Fibroblast of lung (primary cell): ENCODE measurements at places on chromosomes 3 and 15. TPM values are rescaled to one million over a fixed set of nuclear protein-coding genes. Genes with fewer than 3 reads are reported as not detected.

- DNase-seq, result peak; percentile 11
- no peak overlapping the region for H3K27ac ChIP-seq
- no peaks in the 10 kb centered on the region for H3K36me3 ChIP-seq
Observed at GRCh38 chr3:188646592-188646991, 492.6 kb downstream of the LPP start.

Gene TERC
- 0.25 and 0.39 TPM in 2 replicates for polyA plus RNA-seq

DNA sequence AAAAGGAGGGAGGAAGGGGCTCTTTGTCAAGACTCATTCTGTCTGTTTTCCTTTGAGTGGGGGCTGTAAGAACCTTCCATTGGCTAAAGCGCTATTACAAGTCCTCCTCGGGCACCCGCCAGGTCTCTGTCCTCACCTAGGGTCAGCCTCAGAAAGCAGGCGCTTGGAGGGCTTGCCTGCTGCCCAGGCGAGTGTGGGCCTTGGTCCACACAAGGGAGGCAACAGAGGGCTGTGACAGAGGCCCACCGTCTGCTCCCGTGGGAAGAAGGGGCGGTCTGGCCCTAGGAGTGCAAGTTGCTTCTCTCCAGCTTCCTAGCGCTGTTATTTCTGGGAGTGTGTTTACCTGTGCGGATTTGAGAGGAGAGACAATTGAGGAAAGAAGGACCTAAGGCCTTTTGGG, 24.0 kb upstream of the EHD4 start:
- no peaks in the 10 kb centered on the region for H3K4me1 ChIP-seq
- H3K4me3 ChIP-seq, result no peak overlapping the region
- peaks cover 14% of the 10 kb centered on the region for H3K27me3 ChIP-seq
- DNase-seq, result no peak

- H3K4me3 ChIP-seq, result no peak overlapping the region
- H3K27me3 ChIP-seq, result no peaks in the 10 kb centered on the region
- DNase-seq, result no peak
- H3K27ac ChIP-seq, result no peak overlapping the region
- H3K4me1 ChIP-seq, result no peaks in the 10 kb centered on the region
Observed at GRCh38 chr15:99140590-99140989, 35.7 kb downstream of the SYNM start.
